Right atrium auricular region (tissue), 2 donors: ENCODE measurements at places on chromosomes 7 and 10. TPM values are rescaled to one million over a fixed set of nuclear protein-coding genes. Genes with fewer than 3 reads are reported as not detected.

KLF14 gene
- 0.35 TPM for total RNA-seq

ANKRD30A gene
- total RNA-seq, result not detected

TMEM236 gene
- total RNA-seq, result 0.90 TPM

CACNB2 gene
- 19.0 TPM for total RNA-seq

TAC1 gene
- total RNA-seq, result not detected

DNA sequence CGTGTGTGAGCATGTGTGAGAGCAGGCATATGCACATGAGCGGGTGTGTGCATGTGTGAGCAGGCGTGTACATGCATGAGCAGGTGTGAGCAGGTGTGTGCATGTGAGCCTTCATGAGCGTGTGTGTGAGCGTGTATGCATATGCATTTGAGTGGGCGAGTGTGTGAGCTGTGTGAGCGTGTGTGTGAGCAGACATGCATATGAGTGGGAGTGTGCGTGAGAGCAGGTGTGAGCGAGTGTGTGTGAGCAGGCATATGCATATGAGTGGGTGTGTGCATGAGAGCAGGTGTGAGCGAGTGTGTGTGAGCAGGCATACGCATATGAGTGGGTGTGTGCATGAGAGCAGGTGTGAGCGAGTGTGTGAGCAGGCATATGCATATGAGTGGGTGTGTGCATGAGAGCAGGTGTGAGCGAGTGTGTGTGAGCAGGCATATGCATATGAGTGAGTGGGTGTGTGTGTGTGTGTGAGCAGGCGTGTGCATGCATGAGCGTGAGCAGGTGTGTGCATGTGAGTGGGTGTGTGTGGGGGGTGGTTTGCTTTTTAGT lies 30.7 kb downstream of the NKX6-2 start:
- no peak for DNase-seq

- DNase-seq, result no peak
These were observed 270.9 kb downstream of the CCSER2 start for GRCh38 chr10:84599254-84599653.

GRCh38 chr10:1002425-1003006 lies 14.3 kb downstream of the GTPBP4 start:
- DNase-seq, result no peak

DNA sequence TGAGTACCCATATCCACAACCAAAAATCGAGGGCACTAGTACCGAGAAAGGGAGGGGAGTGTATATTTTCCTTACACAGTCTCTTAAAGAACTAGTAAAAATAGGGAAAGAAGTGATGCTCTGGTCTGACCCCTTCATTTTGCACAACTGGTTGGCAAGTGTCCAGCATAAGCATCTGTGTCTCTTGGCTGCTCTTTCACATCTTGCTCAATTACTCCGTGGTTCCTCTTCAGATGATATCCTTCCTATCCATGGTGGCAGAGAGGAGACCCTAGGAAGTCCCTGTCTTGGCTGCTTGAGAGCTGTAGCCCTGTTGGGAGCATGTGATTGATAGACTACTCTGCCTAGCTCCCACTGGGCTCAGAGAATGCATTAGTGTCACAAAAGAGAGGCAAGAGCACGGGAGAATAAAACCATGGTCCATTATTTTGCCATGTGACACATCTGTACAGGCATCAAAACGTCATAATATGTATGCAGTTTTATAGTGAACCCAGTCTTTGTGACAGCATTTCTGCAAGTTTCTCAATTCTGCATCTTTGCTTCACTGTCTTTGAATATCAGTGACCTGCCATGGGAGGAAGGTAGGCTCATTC lies 111.8 kb upstream of the ANKRD1 start:
- DNase-seq, result peak; percentile 70

DNA sequence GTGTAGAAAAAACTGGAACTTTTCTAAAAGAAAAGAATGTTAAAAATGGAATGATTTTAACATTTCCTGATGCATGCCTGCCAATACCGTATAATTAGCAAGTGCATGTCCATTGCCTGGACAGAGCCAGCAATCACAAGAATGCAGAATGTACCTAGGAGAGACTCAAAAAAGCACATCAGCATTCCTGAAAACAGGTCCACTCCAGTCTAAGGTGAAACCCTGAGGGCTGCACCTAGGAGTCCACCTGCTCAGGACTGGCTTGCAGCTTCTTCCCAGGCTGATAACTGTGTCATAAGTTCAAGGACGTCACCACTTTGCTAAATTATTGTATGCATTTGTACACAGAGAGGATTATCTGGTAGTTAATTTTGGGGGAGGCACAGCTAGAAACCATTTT lies 5.4 kb downstream of the CCDC201 start:
- no peak for DNase-seq

DNA sequence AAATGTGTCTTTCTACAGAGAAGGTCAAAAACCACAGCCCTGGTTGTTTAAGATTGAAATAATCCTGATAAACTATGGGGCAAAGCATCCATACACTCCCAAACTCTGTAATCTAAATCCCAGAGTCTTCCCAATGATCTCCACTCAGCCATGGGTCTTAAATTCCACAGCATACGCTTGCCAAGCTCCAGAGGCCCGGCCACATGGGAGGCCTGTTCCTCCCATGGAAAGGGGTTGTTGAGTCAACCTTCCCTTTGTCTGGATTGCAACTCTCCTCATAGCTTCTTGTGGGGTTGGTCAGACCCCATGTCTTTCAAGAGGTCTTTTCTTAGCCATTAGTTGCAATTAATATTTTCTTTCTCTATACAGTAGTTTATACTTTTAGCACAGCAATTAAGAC lies 718 bp upstream of the STEAP4 start:
- DNase-seq, result no peak

DNA sequence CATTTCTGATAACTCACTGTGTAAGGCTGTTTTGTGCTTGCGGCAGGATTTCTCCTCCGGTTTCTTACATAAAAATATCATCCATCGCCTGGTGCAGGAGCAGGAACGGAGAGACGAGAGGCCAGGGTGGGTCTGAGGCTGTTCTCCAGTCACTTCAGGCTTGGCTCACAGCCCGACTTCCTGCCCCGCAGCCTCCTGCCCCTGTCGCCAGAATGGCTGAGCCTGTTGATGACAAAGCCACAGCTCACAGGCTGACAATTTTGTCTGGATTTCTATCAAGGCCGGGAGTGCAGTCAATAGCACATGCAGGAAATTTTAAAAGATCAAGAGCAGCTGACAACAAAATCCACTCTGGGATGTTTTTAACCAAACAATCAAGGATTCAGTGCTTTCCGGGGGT lies 229.7 kb upstream of the ZNF32 start:
- peak; percentile 71 for DNase-seq

- no peak for DNase-seq
These were observed 737 bp downstream of the CNNM2 start for GRCh38 chr10:102918817-102919245.

GRCh38 chr10:50350366-50350765 lies 99.0 kb upstream of the ASAH2 start:
- no peak for DNase-seq

DNA sequence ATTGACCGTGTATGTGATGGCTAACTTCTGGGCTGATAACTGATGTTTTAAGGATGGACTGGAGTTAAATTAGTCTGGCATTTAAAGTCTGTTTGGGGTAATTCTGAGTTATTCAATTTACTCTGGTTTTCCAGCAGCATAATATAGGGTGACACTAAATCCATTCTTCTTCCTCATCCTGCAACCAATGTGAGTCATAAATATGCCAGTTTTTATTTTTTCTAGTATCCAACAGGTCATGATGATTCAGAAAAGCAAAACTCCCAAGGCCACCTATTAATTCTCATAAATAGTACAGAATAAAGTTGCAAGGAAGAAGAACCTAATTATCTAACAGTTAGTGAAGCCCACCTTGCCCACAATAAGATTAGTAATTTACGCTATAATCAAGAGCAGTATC lies 7.5 kb upstream of the EPHB6 start:
- DNase-seq, result no peak

- DNase-seq, result peak; percentile 75
These were observed 148.7 kb upstream of the MKI67 start for GRCh38 chr10:128274938-128275337.

DNA sequence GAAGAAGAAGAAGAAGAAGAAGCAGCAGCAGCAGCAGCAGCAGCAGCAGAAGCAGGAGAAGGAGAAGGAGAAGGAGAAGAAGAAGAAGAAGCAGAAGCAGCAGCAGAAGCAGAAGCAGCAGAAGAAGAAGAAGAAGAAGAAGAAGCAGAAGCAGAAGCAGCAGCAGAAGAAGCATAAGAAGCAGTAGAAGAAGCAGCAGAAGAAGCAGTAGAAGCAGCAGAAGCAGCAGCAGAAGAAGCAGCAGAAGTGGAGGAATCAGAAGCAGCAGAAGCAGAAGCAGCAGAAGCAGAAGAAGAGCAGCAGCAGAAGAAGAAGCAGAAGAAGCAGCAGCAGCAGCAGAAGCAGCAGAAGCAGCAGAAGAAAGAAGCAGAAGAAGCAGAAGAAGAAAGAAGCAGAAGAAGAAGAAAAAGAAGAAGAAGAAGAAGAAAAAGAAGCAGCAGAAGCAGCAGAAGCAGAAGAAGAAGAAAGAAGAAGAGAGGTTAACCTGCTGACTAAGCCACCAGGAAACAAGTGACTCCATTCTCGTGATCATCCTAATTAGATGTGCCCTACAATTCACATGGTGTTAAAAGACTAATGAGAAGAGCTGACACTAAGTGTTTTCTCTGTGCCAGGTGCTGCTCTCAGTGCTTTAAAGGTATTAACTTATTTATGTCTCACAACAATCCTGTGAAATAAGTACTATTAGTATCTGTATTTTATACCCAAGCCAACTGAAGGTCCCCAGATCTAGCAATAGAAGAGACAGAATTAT lies 11.6 kb downstream of the CDNF start:
- DNase-seq, result no peak

DNA sequence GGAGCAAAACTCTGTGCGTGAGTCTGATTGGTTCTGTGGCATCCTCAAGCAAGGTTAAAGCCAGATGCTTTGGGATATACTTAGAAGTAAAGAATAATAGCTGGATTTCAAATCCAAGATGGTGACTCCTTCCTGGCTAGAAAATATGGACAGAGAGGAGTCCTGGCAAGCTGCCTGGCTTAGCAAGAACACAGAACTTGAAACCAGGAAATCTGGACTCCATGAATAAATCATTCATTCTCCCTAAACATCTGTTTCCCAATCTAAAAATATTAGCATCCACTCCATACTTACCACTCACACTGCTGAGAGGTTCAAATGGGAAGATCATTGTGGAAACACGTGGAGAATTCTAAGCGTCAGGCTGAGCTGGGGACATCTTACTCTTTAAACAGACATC lies 1074.1 kb upstream of the AUTS2 start:
- no peak for DNase-seq

DNA sequence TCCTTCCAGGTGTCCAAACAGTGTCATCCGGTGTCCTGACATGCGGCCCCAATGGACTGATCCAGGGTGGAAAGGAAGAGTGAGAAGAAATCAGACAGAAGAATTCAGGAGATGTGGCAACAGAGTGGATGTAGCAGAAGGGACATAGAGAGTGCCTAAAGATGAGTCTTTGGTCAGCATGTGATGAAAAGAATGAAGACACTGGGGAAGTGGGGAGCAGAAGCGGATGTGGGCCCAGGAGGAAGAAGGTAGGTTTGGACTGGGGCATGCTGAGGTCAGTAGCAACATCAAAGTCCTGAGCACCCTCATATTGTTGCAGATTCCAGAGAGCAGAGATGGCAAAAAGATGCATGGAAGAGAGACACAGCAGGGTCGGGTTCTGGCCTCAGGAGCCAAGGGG lies 71.8 kb upstream of the STEAP1B start:
- peak; percentile 46 for DNase-seq

GRCh38 chr10:59976909-59977308 lies 70.6 kb upstream of the CCDC6 start:
- no peak for DNase-seq

DNA sequence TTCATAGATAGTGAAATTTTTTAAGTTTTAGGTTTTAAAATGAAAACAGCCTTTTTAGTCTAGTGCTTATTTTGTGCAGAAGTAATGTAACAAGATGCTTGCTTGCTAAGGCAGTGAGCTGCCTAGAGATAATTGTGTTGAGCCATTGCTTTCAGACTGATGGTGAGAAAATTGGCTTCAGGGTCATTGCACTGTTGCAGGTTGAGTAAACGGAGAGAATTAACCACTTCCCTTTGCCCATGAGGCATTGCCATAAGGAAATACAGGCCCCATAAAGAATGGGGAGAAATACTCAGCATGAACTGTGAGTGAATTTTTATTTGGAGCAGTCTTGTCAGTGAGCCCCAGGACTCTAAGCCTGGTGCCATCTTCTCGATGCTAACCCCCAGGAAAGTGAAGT lies 140.5 kb downstream of the LRRC4 start:
- DNase-seq, result no peak

- no peak for DNase-seq
These were observed 561.7 kb upstream of the POM121L12 start for GRCh38 chr7:52473756-52474155.

DNA sequence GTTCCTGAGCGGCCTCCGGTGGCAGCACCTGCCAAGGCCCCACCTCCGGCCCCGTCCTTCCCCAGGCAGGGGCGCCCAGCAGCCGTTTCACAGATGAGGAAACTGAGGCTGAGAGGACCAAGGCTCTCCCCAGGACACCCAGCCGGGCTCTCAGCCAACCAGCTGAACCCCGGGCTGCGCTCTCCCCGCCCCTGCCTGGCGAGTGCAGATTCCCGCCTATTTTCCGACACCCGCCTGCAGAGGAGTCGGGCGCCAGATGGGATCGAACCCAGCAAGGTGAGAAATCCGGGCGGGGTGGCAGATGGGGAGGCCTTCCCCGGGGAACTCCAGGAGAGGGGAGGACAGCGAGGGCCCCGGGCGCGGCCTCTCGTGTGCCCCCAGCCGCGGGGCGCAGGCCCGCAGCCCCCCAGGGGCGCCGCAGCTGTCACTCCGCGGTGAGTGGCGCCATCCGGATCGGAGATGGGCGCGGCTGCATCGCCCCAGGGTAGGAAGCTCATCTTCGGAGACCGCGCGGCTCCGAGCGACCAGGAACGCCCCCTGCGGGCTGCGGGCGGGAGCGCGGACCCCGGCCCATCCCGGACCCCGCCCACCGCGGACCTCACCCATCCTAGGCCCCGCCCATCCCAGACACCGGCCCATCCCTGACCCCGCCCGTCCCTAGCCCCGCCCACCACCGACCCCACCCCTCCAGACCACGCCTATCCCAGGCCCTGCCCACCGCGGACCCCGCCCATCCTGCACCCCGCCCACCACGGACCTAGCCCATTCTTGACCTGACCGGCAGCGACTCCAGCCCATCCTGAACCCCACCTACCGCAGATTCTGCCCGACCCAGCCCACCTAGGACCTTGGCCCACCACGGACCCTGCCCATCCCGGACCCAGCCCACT lies 90.3 kb downstream of the MICALL2 start:
- no peak for DNase-seq

- DNase-seq, result no peak
These were observed 137.2 kb downstream of the ARHGAP22 start for GRCh38 chr10:48467669-48468068.
